T-helper 9 cell (primary cell): ENCODE measurements at places on chromosomes 1 and 21.

- no peak for DNase-seq
Measured at GRCh38 chr1:220485131-220485530, 42.8 kb upstream of the MARK1 start.

- DNase-seq: no peak
Measured at GRCh38 chr1:60255565-60255964, 182.0 kb upstream of the C1orf87 start.

DNA sequence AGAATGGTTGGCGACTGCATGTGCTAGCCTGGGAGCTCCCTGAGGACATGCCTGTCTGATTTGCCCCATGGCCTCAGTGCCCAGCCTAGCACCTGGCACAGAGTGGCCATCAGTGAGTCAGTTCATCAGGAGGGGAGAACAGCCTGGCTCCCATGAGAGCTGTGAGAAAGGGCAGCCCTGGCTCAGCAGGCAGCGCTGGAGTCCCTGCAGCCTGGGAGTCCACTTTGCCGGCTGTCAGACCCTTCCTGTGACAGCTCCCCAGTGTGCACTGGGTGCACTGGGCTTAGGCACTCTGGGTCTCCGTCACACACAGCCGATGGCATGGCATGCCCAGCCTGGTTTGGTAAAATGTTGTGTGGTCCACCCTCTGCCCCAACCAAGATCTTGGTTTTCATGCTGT is 28.7 kb downstream of the LDLRAP1 start:
- no peak for DNase-seq

- no peak for DNase-seq
Measured at GRCh38 chr21:34881839-34882371, 167.2 kb downstream of the RUNX1 start.
